ENCODE measurements at places on chromosomes 2 and 18.
A peak's percentile ranks its signal among the peaks of the same experiment; 100 is the strongest.

- no peak for DNase-seq
These were observed at the start of gene RTKN for GRCh38 chr2:74441690-74442482. Gene RTKN, minus strand, starts transcription at chr2:74441937. Its CDS starts 121 bp downstream, at chr2:74441816.

- DNase-seq, result no peak
These were observed 75.0 kb upstream of the SLC25A52 start for GRCh38 chr18:31835528-31836133.

GRCh38 chr2:44325897-44326296 is 35.4 kb downstream of the PREPL start:
- DNase-seq, result no peak

GRCh38 chr2:232894746-232895145 is 24.7 kb downstream of the SNORC start:
- no peak for DNase-seq

- DNase-seq, result no peak
These were observed 117.6 kb downstream of the BCL2L11 start for GRCh38 chr2:111238296-111238695.

DNA sequence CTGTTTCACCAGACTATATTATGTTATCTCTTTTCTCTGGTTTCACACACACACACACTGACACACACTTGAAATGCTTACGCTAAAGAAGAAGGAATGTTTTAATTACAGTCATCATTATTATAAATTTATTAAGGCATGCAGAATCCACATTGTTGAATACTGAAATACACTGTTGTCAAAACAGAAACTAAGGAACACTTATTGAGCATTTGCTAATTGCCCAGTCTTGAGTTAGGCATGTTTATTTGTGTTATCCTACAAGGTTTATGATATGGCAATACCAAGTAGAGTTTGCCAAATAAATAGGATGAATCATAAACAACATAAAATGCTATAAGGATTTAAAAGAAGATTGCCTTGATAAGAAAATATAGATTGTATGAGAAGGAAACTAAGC is 917.0 kb upstream of the PIK3C3 start:
- DNase-seq, result no peak

DNA sequence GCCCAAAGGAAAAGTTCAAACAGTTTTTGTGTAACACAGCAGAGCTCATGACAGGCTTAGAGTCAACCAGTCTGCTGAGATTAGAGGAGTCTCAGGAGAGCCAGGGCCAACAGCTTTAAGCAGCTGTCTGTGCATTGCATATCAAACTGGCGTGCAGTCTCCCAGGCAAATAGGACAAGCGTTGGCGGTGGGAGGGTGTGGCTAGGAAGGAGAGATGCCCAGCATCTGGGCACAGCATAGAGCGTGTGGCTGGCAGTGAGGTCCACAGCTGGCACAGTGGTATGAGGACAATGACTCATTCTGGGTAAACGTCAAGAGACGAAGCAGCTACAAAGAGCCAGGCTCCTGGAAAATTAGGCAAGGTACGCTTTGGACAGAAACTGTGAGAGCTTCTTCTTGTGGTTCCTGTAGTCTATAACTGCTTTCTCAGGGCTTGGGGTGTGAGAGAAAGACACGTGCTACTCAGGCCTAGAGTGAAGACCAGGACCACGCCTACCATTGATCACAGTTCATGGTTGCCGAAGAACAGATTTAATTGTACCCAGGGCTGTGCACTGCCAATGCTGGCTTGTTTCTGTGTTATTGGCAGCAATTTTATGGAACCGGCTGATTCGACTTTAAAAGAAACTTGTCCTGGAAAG is 14.8 kb downstream of the ZAP70 start:
- DNase-seq, result peak; percentile 26

DNA sequence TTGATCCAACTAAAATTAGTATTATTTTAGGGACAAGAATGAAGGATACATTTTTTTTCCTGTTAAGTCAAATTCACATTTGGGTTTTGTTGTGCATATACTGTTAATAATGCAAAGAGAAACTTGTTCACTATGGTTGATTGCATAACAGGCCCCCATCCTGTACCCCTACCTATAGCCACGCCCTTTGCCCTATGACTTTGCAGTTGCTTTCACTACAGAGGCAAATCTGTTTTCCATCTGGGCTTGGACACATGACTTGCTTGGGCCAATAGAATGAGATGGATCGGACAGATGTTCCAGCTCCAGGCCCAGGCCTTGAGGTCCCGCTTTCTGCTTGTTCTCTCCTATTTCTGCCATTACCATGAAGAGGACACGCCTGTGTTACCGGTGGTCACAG is 278.5 kb upstream of the HNRNPA3 start:
- DNase-seq, result peak; percentile 13

GRCh38 chr2:18500333-18500732 is 60.1 kb downstream of the RDH14 start:
- peak; percentile 78 for DNase-seq

GRCh38 chr2:239828192-239828972 is 196.8 kb downstream of the NDUFA10 start:
- no peak for DNase-seq

GRCh38 chr2:134718023-134718816 is 580 bp downstream of the TMEM163 start:
- peak; percentile 64 for DNase-seq

DNA sequence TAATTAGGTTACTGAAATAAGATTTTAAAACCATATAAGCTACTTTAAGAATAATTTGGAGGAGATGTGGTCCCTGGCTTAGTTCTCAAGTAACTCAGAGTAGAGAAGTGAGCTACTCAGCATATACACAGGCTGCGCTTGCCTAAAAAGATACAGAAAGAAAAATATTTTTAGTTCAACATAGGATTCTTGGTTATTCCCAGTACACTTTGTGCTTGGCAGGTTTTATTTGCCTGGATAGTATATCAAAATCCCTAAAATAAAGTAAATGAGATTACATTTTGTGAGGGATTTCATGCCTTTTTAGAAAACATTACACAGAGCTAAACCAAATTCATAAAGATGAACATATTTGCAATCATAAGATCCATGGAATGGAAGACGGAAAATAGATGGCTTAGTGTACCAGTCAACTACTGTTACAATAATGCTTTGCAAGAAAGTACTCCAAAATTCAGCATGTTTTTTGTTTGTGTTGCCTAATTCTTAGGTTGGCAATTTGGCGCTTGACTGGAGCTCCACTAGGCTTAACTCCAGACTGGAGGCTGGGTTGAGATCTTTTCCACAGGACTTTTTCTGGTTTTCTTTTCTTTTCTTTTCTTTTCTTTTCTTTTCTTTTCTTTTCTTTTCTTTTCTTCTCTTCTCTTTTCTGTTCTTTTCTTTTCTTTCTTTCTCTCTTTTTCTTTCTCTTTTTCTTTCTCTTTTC is 600.5 kb upstream of the SYT4 start:
- no peak for DNase-seq

DNA sequence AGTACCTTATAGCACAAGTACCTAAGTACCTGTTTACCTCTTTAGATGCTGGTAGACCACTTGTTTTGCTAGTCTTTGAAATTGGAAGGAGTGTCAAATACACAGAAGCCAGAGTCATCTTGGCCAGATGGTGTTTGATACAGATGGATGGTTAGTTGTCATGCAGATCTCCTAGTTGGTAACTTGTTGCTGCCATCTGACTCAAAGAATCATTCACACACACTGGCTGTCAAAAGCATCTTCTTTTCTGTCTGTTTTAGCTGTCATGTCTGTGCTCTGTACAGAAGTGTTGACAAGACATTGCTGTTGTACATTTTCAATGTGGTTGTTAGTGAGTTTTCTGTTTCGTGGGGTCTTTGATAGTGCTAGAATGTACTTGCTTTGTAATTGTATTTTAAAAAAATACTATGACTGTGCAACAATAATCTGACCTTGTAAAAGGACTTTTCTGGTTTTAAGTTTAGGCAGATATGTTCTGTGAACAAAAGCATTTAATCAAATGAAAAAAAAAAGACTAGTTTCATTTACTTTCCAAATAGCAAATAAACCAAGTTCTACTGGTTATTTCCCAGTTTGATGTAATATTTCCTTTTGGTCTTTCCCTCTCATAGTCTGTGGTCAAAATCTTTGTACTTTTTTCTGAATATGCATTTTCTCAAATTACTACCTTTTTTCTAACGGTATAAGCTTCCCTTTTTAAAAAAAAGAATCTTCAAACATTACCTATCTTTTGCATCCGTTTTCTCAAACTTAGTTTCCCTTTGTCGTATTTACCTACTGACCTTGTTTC is 39.9 kb downstream of the TANK start:
- DNase-seq, result no peak

- DNase-seq, result no peak
These were observed 18.2 kb downstream of the ACVR1 start for GRCh38 chr2:157857881-157858280.

- no peak for DNase-seq
These were observed 24.1 kb downstream of the RBM43 start for GRCh38 chr2:151237422-151238025.

DNA sequence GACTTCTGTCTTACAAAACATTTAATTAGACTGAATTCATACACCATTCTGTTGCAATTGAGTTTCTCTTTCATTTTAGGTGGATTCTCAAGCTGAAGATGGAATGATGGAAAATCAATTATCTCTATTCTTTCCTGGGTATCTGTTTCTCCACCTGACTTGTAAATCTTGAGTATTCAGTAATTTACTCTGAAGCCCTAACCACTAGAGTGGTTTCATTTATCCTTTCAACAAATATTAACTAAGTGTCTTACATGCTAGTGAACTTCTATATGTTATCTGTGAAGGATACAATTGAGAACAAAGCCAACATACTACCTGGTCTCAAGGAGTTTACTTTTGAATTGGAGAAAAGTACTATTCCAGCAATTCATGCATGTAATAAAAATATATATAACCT is 94.1 kb upstream of the ZNF804A start:
- no peak for DNase-seq

GRCh38 chr2:154375579-154375931 is 322.9 kb upstream of the KCNJ3 start:
- DNase-seq, result peak; percentile 76

- DNase-seq, result no peak
These were observed 12.3 kb upstream of the ODC1 start for GRCh38 chr2:10460366-10460796.

DNA sequence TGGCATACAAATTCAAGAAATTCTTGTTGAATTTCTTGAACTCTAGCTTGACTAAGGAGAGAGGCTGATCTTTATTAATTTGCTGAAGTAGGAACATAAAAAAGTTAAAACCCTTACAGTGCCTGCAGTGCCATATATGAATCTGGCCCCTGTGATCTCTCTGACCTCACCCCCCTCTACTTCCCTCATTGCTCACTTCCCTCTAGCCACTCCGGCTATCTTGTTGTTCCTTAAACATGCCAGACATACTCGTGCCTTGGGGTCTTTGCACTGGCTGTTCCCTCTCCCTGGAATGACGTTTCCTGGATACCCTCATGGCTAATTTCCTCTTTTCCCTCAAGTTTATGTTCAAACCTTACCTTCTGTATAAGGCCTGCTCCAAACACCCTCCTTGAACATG is 246.3 kb upstream of the SIX2 start:
- peak; percentile 36 for DNase-seq
